GM19239 (cell line): ENCODE measurements at places on chromosomes 3 and 15.

- no peak for DNase-seq
These were observed 887.3 kb downstream of the NTRK3 start for GRCh38 chr15:87369269-87369668.

- no peak for DNase-seq
These were observed 307.3 kb upstream of the SATB1 start for GRCh38 chr3:18732474-18732873.

GRCh38 chr15:58467121-58467721 is 35.4 kb downstream of the LIPC start:
- DNase-seq = no peak

DNA sequence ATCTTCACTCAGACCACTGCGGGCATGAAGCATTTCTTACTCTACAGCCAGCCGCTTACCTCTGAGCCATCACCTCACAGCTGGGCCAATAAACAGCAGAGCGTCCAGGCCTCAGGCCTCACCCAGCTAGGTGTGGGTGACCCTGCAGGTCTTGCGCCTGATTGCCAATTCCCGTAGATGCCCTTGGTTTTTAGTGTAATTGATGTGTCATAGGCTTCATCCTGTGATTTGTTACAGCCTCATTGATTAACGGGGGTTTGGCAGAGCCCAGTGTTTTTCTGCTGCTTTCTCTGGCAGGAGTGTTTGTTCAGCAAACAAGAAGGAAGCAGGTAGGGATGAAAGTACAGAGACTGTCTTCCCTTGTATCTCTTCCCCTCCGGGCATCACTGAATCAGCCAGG is 49.6 kb upstream of the BNIP2 start:
- DNase-seq = no peak

DNA sequence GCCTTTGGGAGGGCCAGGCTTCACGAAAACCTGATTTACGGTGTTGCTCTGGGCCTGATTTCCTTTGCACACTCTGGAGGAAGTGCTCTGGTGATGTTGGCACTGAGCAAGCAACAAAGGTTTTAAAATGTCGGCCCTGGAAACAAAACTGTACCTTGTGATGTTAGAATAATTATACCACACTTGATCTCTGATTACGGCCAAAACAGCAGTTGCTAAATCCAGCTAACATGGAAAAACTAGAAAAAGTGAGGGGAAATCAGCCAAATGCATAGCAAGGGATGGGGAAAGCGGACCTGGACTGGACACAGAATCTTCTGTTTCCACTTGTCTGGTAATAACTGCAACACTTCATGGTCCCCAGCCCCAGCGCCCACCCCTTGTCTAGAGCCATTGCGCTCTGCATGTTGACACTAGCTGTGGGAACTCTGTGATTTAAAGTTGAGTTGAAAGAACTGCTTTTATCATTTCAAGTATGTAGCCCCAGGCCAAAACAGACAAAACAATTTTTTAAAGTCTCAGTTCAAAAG is 120.1 kb downstream of the VGLL4 start:
- no peak for DNase-seq

DNA sequence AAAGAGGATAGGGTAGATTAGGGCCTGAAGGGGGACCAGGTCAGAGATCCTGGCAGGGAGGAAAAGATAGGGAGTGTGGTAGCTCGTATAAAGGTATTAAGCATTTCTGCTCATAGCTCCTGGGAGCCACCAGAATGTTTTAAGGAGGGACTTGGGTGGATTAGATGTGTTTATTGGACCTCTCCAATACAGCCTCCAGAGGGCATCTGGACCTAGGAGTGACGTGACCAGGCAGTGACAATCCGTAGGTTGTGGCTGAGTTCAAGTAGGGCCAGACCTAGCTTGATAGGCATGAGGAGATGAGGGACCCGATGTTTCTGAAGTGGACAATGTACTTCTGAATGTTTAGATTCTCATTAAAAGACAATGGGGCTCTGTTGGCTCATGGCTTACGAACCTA is 435.2 kb downstream of the MCTP2 start:
- DNase-seq = no peak

- no peak for DNase-seq
These were observed 27.9 kb downstream of the MUC20 start for GRCh38 chr3:195748661-195749060.

- no peak for DNase-seq
These were observed 572.2 kb downstream of the GRM7 start for GRCh38 chr3:7433073-7433472.

GRCh38 chr15:98395974-98396610 is 252.2 kb upstream of the IGF1R start:
- no peak for DNase-seq

- DNase-seq = no peak
These were observed 312.7 kb upstream of the DPH6 start for GRCh38 chr15:35858707-35859106.

DNA sequence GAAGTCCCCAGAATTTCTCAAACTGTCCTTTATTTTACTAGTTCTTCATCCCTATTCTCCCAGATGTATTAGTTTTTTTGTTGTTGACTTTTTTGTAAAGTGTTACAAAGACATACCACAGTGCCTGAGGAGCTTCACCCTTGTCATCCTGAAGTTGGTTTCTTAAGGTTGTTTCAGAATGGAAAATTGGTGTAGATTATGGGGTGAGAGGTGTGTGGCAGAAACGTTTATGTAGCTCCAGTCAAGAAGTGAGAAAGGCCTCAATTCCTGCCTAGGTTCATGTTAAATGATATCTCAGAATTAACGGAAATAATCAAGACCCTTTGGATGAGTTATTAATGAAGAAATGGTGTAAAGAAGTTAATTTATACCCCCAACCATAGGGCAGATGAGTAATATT is 6.8 kb downstream of the EDEM1 start:
- DNase-seq = no peak

- no peak for DNase-seq
These were observed 23.1 kb upstream of the GP5 start for GRCh38 chr3:194422188-194422587.

DNA sequence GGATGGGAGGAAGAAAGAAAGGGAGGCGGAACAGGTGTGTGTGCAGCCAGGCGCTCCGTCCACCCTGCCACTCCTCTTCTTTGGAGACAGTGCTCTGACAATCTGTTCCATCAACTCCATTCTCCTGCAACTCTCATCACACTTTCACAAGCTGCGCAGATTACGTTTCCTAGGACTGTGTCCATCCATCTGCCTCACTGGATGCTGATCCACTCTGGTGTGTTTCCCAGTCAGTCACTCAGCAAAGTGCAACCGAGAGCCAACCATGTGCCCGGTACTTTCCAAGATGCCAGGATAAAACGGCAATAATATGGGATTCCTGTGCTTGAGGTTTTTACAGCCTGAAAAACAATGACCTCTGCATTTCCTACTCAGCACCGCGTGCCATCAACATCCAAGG is 59.6 kb downstream of the SLC12A8 start:
- DNase-seq = no peak

DNA sequence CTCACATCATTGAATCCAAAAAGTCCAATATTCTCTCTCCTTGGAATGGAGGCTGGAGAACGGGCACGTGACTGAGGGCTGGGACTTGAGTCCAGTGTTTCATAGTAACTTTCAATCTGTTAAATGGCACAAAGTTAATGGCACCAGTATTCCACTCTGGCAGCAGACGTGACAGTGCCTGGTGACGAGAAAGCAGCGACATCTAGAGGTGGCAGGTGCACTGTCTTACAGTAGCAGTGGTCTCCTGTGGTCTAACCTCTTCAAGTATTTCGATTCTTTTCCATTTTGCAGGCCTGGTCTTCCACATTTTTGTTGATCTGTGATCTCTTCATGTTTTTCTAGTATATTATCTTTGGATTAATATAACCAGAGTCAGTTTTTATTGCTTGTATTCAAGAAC is 107.1 kb downstream of the OXSM start:
- peak; percentile 17 for DNase-seq

DNA sequence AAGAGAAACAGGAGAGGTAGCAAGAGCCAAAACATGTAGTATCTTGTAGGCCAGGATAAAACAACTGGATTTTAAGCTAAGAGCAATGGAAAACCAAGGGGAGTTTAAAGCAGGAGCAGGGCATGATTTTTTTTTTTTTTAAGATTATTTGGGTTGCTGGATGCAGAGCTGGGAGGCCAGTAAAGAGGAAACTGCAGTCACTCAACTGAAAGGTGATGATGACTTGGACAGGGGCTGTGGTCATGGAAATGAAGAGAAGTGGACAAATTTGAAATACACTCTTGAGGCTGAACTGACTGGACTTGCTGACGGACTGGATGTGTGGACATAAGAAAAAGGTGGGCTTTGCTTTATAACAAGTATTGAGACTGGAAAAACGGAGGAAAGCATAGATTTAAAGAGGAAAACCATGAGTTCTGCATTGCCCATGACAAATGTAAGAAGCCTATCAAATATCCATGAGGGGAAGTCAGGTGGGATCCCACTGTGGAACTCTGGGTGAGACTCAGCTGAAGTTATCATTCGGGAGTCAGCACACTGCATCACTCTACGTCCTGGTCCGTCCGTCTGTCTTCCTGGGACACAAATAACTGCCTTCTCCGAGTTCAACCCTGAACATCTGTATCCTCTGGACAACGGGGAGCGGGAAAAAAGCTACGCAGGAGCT is 688 bp downstream of the XPC start:
- no peak for DNase-seq

- DNase-seq = no peak
These were observed 5.8 kb downstream of the CPOX start for GRCh38 chr3:98587654-98588053.

- no peak for DNase-seq
These were observed 11.3 kb downstream of the CGNL1 start for GRCh38 chr15:57387564-57388076.

DNA sequence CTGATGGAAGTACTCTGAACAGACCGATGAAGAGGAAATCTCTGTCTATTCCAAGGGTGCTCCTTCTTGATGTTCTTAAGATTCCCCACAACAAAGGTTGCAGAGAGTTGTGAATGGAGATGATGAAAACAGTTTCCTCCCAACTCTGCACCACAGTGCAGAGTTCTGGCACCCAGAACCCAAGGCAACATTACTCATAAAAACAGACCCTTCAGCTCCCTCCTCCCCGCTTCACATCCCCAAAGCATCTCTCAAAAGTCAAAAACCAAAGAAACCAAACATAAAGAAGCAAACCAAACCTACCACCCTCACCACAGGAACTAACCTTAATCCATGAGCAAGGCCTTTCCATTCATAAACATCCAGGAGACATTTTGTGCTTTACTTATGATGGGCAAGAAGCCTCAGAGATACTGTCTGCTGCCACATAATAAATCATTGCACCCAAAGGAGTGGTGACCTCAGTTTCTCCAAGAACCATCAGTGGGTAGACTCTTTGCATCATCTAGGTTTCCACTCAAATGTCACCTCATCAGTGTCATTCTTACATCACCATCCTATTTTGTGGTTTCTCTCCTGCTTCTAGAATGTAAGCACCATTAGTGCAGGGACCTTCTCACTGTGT is 13.2 kb downstream of the PCOLCE2 start:
- no peak for DNase-seq

DNA sequence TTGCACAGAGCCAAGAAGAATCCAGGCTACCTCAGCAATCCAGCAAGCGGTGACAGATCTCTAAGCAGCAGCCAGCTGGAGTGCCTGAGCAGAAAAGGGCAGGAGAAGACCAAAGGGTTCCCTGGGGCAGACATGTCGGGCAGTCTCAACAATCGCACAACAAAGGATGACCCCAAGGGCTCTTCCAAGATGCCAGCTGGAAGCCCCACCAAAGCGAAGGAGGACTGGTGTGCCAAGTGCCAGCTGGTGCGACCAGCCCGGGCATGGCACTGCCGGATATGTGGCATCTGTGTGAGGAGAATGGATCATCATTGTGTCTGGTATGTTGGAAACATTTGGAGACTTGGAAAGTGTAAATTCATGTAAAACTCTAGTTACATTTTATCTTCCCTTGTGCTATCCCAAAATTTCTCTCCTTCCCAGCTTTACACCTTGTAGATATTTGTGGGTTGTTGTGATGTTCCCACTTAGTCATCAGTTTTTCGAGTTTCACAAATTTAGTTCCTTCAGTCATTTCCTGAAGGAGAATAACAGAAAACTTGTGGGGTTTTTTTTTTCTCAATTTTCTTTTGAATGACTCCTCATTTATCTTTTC is 6.4 kb downstream of the ZDHHC23 start:
- DNase-seq = no peak

DNA sequence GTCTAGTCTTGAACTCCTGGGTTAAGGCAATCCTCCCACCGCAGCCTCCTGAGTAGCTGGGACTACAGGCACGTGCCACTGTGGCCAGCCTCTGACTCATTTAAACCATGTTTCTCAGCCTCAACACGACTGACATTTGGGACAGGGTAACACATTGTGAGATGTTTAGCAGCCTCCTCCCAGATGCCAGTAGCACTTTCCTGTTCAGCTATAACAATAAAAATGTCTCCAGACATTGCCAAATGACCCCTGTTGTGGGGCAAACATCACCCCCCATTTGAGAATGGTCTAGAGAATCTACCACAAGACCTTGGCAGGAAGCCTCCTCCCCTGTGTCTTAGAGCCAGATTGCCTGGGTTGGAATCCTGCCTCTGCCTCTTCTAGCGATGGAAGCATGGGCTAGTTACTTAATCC is 8.4 kb downstream of the TMEM40 start:
- DNase-seq = no peak
